ENCODE measurements at places on chromosomes 6 and 20.

DNA sequence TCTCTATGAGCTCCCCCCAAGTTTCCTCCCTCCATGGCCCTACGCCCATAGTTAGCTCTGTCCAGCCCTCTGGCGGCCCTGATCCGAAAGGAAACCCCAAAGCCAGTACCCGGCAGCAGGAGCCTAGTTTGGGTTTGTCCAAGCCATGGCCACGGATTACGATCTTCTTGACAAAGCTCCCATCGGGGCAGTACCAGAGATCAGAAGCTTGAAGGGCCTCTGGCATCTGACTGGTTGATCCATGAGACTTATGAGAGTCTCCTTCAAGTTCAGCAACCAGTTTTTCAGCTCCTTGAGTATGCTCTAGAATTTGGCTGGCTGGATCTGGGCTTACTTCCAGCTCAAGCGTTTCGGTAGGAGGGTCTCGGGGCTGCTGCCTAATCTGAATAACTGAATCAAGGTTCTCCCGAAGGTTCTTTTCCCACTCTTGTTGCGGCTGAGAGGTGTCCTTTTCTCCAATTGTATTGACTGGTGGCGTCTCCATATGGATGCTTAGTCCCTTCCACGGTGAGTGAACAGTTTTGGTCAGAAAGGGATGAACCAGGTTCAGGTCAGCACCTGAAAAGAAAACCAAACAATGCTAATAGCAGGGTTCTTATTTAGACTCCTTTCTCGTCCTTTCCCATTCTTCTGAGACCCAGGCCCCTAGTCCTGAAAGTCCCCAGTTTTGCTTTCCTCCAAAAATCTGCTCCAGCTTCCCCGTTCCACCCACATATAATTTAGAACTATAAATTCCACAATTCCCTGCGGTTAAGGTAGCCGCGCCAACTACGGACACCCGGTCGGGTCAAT lies 595 bp downstream of the FKBPL start:
- no peak for DNase-seq

GRCh38 chr20:5947276-5947675 lies 3.1 kb downstream of the TRMT6 start:
- DNase-seq: peak; percentile 47

DNA sequence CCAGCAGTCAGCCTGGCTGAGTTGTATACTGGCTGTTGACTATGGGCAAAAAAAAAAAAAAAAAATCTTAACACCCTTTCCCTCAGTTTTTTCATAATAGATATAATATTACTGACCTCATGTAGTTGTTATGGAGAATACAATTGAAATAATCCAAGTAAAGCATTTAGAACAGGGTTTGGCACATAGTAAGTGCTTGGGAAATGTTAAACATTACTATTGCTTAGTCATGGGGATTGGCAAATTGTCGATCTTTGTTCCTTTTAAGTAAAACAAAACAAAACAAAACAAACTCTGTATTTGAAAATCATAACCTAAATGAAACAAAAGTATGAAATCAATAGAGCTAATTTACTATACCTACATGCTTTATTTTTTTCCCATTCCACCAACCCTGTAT lies 458.4 kb downstream of the GRIK2 start:
- DNase-seq: no peak

DNA sequence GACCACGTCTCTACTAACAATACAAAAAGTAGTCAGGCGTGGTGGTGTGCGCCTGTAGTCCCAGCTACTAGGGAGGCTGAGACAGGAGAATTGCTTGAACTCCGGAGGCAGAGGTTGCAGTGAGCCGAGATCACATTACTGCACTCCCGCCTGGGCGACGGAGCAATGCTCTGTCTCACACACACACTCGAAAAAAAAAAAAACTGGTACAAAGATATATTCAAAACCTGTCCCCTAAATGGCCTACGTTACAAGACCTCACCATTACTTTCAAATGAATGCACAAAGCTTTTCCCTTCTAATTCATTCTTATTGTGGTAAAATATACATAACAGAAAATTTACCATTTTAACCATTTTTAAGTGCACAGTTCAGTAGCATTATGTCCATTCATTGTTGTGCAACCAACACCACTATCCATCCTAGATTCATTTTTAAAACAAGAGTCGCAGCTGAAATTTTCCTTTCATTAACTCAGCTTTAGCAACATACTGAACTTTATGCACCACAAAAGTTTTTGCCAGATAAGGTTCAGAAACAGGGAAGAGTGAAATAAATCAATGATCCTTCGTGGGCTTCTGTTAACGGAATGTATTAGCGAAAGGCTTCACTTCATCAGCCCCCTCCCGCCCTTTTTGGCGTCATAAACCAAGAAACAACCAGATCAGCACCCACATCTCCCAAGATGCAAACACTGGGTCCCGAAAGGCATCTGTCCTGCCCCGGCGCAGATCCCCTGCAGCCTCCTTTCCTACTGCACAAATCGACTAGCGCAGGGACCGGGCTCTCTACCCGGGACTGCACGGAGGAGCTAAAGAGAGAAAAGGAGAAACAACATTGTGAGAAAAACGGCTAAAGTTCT lies 825 bp upstream of the FAM135A start:
- DNase-seq: no peak

DNA sequence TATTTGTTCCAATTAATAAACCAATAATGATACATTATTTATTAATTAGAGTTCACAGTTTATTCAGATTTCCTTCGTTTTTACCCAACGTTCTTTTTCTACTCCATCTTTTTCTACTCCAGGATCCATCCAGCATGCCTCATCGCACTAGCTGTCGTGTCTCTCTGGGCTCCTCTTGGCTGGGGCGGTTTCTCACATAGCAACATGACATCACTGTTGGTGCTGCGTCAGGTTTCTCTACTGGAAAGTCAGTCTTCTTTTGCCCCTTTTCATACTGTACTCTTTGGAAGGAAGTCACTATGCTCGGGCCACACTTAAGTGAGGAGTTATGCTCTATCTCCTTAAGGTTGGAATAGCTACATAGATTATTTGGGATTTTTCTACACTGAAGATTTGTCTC lies 13.7 kb upstream of the SOX12 start:
- no peak for DNase-seq

GRCh38 chr6:57224769-57225515 lies 2.8 kb upstream of the RAB23 start:
- DNase-seq: peak; percentile 61

Data from ELR (cell line).